Iris pigment epithelial cell (primary cell): ENCODE measurements at places on chromosomes 2 and 18.

GRCh38 chr2:113818382-113818951 is 62.0 kb upstream of the SLC35F5 start:
- DNase-seq, result peak; percentile 99

DNA sequence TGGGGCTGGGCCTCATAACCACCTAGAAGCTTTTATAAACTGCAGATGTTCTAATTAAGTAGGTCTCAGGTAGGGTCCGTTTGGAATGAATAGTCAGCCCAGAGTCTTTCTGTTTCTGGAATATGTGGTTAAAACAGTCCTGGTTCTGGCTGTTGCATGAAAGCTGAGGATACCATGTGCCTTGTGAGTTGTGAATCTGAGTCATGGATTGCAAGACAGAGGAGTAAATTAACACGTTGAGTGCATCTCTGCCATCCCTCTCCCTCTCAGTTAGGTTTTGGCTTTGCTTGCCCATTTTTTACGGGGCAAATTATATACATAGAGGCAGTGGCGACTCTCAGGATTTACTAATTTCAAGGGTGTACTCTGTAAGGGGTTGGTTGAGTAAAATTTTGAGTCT is 59.1 kb downstream of the NCK2 start:
- DNase-seq, result no peak

- peak; percentile 31 for DNase-seq
These were observed 11.6 kb downstream of the TRPM8 start for GRCh38 chr2:233928594-233929351.

DNA sequence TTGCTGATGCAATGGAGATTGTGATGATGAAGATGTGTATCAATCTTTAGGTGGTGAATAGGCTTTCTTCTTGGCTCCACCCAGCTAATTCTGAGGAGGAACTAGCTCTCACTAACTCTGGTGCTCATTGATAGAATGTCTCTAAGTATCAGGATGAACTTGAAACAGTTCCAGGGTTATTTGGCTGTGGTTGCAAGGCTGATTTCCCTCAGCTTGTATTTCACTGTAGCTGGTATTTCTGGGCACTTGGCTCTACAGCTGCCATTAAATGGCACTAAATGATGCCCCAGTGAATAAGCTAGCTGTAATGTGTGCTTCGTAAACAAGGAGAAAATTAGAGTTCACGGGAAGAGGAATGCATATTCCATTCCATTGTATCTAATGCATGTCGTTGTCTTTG is 241.2 kb downstream of the RPIA start:
- no peak for DNase-seq

GRCh38 chr2:133760376-133760775 is 192.1 kb upstream of the NCKAP5 start:
- DNase-seq, result peak; percentile 81

DNA sequence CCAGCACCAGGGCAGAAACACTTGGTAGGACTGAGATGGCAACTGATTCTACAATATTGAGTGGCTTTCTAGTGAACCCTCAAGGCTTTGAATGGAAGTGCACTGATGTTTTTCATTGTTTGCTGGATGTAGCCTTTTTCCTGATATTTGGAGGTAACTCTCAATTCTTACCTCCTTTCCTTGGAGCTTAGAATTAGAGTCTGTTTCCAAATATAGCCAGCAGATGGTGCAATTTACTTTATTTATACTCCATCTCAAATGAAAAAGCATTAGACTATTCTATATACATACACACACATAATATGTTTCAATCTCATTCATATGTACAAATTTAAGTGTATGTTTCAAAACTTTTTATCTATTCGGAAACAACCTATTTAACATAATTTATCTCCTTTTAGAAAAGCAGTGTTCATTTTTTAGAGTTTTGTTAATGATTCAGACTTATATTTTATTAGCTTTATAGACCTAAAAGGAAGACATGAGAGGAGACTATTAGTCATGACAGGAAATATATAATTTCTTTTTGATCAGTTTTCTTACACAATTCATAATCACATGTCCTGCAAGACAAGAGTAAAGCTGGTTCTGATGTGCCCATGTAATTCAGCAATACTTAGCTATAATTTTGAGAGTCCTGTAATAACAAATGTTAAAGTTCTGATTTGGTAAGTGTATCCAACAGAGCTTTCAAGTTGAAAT is 124.8 kb downstream of the NUP35 start:
- DNase-seq, result peak; percentile 44

DNA sequence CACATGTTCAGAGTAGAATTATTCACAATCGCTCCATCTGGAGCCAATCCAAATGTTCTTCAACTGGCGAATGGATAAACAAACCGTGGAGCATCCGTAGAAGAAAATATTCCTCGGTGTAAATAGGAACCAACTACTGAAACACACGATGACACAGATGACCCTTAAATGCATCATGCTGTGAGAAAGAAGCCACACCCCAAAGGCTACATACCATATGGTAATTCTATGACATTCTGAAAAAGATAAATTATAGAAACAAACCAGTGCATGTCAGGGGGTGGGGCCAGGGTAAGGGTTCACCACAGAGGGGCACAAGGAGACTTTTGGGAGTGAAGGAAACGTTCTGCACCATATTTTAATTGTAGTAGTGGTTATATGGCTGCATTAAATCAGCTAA is 312.2 kb upstream of the SMIM21 start:
- DNase-seq, result no peak

DNA sequence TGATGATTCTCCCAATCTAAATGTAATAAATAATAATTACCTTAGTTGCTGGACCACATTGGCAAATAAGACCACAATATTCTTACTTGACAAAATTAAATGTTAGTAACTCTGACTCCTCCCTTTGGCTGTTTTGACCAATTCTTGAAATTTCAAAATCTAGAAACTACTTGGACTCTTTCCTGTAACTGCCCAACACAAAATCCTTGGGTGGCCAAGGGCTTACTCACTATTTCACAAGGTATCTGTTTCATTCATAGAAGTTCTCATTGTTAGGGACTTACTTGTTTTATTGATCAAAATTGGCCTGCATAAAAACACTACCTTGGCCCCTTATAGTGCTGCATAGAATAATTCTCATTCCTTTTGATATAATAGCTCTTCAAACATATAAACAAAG is 19.4 kb downstream of the CDH20 start:
- DNase-seq, result peak; percentile 51

DNA sequence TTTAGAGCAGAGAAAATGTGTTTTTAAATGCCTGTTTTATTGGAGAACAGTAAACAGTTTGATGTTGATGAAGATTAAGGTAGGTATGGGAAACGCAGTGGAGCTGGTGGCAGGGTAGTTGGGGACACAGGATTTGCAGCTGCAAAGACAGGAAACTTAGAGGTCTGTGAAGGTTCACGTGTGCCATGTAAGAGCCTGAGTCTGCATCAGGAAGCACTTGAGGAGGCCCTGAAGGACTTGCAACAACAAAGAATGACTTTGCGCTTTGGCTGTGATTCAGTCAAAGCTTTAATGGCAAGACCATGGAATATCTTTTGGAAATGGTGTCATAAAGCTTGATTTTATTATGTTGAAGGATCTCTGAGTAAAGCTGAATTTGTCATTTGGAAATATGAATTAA is 347.6 kb upstream of the KCNJ3 start:
- DNase-seq, result no peak

DNA sequence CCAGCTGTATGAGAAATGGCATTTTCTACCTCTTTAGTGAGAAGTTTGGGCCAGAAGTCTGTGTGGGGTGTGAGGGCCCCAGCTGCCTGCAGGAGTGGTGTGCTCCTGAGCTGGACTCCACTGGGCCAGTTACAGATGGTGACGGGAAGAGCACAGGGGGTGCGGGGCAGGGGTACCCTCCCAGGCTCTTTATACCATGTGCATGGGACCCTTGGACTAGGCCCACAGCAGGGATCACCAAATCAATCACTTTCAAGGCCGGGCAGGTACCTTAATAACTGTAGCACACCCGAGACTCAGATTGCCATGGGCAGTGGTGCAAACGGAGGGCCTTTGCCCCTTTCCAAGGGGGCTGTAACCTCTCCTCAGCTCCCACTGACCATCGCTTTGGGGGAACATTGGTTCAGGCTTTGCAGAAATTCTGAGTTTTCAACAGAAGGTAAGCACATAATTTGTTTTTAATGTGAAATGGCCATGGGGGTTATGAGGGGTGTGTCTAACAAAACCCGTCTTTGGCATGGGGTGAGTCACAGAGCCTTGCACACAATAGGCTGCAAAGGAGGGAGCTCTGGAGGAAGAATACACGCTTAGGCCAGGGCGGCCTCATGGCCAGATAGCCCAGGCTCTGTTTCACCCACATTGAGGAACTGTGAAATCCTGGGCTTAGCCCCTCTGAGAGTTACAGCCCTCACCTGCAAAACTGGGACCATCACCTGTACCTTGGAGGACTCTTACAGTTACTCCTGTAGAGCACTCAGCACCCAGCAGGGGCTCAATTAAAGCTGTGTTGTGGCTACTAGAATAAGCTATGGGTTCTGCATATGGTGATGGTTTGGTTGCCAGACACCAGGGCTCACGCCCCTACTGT is 141.0 kb upstream of the BCL2L11 start:
- no peak for DNase-seq

DNA sequence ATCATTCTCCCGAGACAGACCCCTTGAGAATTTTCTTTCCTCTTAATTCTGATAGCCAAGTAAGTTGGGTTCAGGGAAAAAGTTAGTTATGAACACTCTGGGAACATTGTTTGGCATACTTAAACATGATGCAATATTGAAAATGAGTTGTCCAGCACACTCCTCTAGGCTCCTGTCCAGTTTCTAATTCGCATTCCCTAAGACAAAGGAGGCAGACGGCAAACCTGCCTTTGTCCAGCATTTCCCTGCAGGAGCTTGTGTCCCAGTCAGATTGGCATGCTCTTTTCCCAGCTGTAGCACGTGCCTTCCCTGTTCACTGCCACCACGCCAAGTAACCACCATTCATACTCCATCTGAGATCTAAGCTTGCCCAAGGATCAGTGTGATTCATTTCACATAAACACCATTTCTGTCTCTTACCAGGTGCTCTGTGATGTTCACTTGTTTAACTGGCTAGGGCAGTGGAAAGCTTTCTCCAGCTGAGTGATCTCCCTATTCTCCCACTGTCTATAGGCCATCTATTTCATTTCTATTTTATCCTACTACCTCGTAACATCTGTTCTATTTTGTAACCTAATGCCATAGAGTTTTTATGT is 150.0 kb upstream of the EPB41L3 start:
- DNase-seq, result no peak

GRCh38 chr2:100046961-100047947 is 95.1 kb downstream of the AFF3 start:
- DNase-seq, result no peak

DNA sequence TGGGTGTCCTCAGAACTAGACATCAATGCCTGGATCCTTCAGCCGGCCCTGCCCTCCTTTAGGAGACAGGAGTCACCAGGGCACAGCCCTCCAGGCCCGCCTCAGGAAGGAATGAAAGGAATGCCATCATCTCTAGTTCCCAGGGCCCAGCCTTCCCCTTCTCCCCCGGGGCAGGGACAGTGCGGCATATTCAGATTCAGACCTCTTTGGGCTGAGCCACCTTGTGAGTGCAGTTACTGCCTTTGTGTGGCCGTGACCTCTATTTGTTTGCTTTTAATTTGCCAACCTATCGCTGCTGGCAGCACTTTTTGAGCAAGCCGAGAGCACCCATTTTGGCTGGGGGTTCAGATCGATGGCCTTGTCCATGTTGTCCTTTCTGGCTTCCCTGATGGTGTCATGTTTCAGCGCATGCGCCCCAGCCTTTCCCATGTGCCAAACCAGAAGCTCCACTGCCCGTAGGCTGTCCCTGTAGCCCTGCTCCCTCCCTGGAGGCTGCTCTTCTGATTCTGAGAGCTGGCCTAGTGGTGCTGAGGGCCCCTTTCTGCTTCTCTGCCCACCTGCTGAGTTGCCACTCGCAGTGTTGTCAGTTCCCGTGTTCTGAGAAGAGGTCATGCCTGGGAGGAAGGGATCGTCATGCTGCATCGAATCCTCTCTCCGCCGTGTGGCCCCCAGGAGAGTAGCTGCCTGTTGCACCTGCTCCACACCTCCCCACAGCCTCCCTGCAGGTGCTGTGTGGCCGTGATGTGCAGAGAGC is 10.9 kb downstream of the ANKRD23 start:
- peak; percentile 70 for DNase-seq

DNA sequence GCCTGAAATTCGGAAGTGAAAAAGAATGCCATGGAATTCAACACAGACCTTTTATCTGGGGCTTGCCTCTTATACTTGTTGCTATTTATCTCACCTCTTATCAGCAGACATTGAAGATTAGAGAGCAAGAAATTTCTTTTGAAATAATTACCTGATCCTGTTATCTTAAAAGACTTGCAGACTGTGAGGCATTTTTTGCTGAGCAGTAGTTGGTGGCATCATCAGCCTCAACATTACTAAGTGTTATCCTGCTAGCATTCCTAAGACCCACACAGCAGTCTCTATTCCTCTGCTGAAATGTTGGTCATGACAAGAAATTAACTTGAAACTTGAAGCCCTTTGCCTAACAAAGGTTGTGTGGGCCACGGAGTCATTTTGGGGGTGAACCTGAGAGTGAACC is 186.5 kb downstream of the TRIB2 start:
- DNase-seq, result peak; percentile 44

DNA sequence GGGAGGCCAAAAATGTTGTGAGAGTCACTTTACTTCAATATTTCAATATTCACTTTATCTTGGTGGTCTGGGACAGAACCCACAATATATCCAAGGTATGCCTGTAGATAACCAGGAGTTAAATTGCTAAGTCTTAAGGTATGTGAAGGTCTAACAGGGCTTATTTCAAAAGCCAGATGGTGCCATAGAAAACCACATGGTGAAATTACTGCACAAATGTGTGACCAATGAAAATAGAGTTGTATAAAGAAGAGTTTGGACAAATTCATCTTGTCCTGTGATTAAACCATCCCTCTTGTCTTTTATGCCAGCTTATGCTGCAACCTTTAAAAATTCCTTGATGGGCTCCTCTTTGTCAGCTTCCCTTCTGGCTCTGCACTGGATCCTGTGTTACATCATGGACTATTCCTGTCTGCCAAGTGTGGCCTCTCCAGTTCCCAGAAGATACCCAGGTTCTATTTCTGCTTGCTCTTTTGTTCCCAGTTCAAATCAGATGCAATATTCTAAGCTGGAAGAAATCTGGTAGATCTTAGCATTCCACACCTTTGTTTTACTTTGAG is 46.8 kb downstream of the ANTXR1 start:
- peak; percentile 53 for DNase-seq
